ENCODE measurements at places on chromosomes 13 and 19.

DNA sequence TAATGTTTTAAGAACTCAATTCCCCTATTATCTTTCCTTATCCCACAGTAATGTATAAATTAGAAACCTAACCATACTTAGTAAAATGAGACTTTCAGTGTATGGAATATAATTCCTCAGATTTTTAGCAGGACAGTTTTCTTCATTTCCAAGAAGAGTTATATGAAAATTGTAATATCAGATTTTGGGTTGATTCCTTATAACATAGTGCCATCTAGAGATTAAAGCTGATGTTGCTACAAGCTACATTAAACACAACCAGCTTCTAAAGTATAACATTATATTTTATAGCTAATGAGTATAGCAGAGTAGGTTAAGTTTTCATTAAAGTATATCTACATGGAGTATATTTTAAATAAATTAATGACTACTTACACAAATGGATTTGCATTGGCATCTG is 99.7 kb upstream of the MIR17HG start:
- DNase-seq = peak; percentile 20

DNA sequence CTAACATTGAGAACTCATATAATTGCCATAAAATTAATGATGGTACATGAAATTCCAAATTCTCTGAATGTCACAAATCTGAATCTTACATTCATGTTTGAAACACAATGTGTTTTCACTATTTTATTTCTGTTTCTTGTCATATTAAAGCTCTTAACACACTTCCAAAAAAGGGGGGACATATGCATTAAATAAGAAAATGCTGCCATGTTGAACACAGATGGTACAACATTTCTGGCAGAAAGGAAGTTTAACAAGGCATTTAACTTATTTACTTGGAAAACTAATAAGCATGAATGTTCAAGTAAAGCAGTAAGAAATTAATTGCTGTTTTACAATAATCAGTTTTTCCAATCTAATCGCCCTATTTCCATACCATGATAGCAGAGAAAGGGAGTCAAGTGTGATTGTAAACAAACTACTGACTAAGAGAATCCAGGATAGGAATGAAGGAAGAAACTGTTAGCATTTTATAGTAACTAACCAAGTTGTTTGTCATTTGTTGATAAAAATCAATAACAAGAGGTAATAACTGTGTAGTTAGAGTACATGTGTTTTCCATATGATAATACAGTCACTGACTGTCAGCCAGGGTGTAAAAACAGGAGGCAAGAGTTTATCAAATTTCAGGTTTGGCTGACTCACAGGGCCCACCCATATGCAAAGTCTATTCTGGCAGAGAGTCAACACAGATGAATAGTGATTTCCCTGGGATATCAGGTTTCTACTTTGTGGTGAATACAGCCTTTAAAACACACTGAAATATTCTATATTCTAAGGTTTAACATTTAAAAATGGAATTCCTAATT is 5.7 kb upstream of the FOXO1 start:
- peak; percentile 88 for DNase-seq

- peak; percentile 14 for DNase-seq
Measured at GRCh38 chr13:36190771-36191170, 23.6 kb downstream of the SOHLH2 start.

DNA sequence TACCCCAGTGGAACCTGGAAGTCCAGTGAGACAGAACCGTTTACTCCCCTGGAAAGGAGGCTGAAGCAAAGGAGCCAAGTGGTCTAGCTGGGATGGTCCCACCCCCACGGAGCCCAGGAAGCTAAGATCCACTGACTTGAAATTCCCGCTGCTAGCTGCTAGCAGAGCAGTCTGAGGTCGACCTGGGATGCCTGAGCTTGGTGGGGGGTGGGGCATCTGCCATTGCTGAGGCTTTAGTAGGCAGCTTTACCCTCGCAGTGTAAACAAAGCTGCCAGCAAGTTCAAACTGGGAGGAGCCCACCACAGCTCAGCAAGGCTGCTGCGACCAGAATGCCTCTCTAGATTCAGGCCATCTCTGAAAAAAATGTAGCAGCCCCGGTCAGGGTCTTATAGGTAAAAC is 437.0 kb downstream of the SUCLA2 start:
- peak; percentile 7 for DNase-seq

DNA sequence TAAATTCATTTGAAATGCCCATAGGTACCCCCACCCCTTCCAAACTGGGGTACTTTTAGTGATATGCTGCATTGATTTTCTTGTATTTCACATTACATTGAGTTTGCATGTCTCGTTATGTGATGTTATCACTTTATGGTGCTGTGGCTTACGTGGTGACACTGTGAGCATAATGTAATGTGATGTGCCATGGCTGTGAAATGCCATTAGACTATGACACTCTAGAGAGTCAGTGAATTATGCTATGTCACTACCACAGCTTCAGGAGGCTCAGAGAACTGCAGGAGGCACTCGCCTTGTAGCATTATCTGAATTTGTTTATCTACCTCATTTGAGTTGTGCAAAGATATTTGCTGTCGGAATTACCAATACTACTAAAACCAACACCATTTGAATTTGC is 590.1 kb upstream of the SLC10A2 start:
- DNase-seq = no peak

DNA sequence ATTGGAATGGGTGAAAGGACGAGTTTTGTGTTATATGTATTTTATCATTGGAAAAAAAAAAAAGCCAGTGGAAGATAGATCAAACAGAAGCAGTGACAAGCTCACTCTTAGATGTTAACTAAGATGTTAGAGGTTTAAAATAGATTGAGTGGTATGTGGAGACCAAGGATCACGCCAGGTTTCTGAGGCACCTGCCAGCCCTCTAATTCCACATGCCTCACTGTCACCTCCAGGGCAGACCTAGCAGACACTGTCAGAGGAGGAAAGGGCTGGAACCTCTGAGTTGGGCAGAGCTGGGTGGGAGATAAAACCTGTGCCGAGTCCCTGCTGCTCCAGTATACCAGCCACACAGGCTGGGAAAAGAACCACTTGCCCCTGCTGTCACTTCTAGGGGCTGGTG is 57.5 kb upstream of the SIAH3 start:
- DNase-seq = no peak

GRCh38 chr19:7533925-7534480 is 1.5 kb upstream of the PNPLA6 start:
- peak; percentile 95 for DNase-seq

GRCh38 chr19:11254666-11255065 is 7.7 kb downstream of the DOCK6 start:
- no peak for DNase-seq

DNA sequence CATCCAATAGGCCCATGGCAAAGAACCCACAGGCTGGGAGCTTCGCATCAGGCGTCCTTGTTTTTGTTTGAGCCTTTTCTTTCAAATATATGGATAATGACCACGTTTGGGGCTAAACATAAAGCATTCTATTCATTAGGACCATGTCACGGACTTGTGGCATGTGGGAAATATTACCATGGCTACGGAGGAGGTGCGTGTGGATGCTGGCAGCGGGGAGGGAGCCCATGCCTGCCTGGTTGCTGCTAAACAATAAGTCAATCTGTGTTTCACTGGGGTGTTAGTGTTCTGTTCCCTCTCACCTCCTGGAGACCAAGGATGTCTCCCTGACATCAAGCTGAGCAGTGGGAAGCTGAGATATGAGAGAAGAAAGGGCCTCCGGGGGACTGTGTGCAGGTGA is 121.1 kb downstream of the IRS2 start:
- no peak for DNase-seq

DNA sequence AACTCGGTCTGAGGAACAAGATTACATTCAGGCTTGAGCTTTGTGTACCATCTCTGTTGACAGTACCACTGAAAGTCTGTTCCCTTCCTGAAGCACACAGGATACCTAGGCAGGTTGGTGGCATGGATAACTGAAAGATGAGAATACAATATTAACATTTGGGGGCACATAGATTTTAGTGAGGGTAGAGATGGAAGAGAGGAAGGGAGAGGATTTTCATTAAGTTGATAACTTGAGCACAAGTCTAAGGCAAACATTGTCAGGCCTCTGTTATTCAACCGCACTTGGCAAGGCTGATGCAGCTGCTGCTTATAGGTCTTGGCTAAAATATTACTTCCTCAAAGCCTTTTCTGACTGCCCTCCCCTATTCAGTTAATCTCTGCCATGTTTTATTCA is 10.9 kb downstream of the MIR17HG start:
- no peak for DNase-seq

DNA sequence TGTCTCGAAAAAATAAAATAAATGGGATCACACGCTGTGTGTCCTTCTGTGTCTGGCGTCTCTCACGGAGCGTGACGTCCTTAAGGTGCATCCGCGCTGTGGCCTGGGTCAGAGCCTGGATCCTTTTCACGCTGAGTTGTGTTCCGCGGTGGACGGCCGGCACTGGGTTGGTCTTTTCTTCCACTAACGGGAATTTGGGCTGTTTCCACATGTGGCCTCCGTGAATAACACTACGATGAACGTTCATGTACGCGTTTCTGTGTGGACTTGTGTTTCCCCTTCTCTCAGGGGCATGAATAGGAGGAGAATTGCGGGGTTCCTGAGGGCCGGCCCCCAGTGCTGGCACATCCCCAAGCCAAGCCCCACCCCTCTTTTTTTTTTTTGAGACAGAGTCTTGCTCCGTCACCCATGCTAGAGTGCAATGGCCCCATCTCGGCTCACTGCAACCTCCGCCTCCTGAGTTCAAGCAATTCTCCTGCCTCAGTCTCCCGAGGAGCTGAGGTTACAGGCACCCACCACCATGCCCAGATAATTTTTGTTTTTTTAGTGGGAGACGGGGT is 6.2 kb upstream of the PTBP1 start:
- DNase-seq = no peak

GRCh38 chr13:113152984-113153809 is 5.3 kb upstream of the PROZ start:
- DNase-seq = peak; percentile 67

GRCh38 chr13:29180055-29180454 is 359.9 kb downstream of the MTUS2 start:
- DNase-seq = no peak

- DNase-seq = no peak
Measured at GRCh38 chr13:99870541-99870940, 101.0 kb downstream of the ZIC5 start.

- DNase-seq = no peak
Measured at GRCh38 chr19:7645656-7646425, 8.9 kb downstream of the STXBP2 start.
